H4 (cell line): ENCODE measurements at places on chromosomes 1 and 21. TPM values are rescaled to one million over a fixed set of nuclear protein-coding genes. Genes with fewer than 3 reads are reported as not detected.
A peak's percentile ranks its signal among the peaks of the same experiment; 100 is the strongest.

LCE2B gene
- not detected in 2 replicates for total RNA-seq

GNAT2 gene
- total RNA-seq: 0.46 TPM in 1 of 2 replicates, not detected in the other

GSTM3 gene
- total RNA-seq: 228 and 275 TPM in 2 replicates

A3GALT2 gene
- total RNA-seq: not detected in 2 replicates

SLC16A4 gene
- 85.2 and 91.7 TPM in 2 replicates for total RNA-seq

LCE2A gene
- not detected in 2 replicates for total RNA-seq

GUCA2A gene
- not detected in 2 replicates for total RNA-seq

PDPN gene
- 2.6 and 3.6 TPM in 2 replicates for total RNA-seq

SIK1 gene
- 1.9 TPM in 1 of 2 replicates, not detected in the other for total RNA-seq

GJA4 gene
- not detected in 2 replicates for total RNA-seq

PPP1R15B gene
- 17.9 and 19.2 TPM in 2 replicates for total RNA-seq

PGBD5 gene
- total RNA-seq: 0.74 and 1.5 TPM in 2 replicates

DNA sequence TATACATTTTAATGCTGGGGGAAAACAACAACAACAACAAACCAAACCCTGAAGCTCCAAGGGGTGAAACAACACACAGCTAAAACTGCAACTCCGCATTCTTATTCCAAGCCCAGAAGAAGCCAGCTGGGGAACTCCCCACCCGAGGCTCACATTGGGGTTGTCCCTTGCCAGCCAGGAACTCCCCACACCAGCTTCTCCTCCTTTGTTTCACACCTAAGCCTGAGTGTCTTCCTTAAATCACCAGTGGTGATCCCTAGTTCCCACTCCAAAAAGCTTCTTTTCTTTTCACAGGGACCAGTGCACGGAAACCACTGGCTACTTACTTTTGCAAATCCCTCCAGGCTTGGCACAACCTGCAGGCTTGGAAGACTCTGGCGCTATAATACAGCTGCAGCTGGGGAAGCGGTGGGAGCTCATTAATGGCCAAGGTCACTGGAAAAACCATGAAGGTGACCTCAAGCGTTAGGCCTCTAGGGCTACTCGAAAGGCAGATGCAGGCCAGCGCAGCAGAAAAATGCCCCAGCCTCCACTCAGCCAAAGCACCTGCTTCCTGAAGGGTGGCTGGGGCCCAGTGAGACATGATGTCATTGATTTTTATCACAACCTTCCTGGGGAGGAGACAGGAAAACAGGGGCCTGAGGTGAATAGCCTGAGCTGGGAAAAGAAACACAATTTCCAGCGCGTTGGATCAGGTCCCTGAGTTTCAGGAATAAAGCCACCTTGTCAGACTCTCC lies 40.1 kb downstream of the TLR5 start:
- no peak for DNase-seq

DNA sequence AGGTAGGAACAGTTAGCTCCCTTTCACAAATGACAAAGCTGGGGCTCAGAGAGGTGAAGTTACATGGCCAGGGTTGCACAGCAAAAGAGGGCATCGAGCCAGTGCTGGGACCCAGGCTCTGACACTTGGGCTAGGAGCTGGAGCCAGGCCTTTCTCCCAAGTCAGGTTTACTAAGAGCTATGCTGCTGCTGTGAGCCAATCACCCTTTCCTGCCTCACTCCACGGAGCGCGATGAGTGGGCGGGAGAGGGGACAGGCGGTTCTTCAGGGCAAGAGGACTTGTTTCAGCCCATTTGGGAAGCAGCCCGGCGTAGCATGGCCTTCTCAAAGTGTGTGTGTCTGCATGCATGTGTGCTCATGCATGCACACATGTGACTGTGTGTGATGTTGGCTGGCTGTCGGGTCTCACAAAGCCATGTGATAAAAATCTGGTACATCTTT lies 10.6 kb downstream of the ID3 start:
- no peak for DNase-seq

DNA sequence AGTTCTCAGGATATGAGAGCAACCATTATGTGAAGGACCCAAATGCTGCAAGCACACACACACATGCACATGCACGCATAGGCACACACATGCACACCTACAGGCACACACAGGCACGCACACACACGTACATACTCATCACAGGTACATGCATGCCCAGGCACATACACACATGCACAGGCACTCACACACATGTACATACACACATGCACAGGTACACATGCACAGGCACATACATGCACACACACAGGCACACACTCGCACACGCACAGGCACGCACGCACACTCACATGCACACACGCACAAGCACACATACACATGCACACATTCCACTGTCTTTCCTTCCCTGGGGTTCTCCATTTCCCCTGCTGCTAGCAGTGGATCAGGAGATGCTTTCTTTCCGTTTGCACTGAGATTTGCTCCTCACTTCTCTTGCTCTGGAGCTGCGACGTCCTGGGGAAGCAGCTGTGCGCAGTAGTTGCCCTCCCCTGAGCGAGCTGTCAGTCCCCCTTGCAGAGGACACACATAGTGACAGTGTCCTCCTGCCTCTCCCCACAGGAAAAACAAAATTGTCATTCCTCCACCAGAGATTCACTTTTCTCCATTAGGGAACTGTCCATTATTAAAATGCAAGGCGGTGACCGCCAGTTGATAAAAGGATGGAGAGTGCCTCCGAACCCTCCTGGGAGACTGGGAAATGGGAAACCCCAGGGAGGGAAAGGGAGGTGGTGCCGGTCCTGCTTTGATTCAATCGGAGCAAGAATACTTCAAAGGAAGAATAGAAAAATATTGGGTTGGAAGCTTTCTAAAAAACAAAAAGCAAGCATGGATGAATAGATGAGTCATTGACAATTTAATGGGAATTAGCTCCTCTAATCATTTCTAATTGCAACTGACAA lies 69.5 kb downstream of the WDR4 start:
- no peak for DNase-seq

GRCh38 chr1:234961456-234962339 lies 166.9 kb downstream of the TOMM20 start:
- peak; percentile 93 for DNase-seq

DNA sequence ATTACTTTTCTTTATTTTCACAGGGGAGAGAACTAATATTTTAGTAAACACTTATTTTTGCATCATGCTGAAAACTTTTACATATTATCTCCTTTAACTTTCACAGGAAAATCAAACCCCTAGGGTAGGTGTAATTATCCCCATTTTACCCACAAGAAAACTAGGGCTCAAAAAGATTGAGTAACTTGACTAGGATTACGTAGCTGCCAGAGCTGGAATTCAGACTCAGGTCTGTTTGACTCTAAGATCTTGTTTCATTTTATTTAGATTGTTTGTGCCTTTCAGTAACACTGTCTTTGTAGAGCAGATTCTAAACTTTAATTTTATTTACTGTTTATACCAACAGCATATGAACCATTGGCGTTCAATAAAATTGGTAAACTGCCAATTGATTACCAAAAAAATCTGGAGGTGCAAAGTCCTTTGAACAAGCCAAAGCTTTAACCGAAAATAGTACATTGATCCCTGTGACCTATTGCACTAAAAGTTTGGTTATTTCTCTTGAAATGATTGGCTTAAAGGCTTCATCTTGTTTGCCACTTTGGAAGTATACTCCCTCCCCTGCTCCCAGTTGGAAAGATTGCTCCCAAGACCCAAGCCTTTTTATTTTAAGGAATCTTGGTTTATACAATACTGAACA lies 71.0 kb upstream of the WDR26 start:
- DNase-seq: no peak

GRCh38 chr1:153968000-153968363 lies 280 bp downstream of the CREB3L4 start:
- DNase-seq: no peak

DNA sequence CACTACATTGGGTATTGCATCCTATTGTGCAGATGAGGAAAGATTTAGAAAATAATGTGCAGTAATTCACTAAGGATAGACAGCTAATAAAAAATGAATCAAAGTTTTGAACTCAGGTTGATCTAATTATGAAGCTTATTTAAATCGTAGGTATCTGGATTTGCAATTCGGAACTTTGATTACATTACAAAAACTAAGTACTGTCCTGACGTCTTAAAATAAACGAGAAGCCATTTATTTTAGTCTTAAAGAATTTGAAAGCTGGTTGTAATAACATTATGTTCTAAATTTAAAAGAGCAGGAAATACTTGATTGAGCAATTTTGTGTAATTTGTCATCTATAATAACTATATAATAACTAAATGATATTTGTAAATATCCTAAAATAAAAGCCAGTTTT lies 235.9 kb downstream of the TPR start:
- DNase-seq: no peak

DNA sequence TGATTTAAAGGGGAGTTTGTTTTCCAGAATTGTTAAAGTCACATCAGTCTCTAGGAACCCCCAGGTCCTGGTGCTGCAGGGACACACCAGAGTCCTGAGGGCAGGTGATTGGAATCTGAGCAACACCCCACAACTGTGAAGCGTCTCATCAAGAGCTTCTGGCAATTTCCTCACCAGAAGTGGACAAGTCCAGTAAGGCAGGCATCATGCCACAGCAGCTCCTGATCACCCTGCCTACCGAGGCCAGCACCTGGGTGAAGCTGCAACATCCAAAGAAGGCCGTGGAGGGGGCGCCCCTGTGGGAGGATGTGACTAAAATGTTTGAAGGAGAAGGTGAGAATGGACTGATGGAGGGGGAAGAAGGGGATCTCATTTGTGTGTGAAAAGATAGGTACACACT lies 2.1 kb downstream of the ZFP69 start:
- no peak for DNase-seq

DNA sequence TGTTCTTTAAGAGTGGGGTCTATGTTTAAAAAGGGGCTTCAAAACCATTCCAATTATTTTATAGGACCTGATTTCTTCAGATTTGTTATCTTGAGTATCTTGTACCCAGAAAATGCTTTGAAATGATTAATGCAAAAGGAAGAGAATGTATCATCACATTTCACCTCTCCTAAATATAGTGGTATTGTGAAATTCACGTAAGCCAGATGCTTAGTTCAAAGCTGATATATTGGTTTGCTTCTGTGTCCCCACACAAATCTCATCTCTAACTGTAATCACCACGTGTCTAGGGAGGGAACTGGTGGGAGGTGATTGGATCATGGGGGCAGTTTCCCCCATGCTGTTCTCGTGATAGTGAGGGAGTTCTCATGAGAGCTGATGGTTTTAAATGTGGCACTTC lies 8.5 kb downstream of the SOAT1 start:
- DNase-seq: no peak

DNA sequence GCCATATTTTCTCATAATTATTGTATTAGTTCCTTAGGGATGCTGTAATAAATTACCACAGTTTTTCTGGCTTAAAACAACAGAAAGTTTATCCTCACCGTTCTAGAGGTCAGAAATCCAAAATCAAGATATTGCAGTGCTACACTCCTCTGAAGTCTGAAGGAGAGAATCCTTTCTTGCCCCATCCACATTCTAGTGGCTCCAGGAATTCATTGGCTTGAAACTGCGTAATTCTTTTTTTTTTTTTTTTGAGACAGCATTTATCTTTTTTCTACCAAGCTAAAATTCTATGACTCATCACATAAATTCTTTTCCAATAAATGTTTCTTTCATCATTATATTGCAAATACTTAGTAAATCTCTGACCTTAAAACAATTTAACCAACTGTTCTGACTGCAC lies 451.0 kb upstream of the RGS18 start:
- no peak for DNase-seq

GRCh38 chr1:25810341-25811299 lies 9.1 kb upstream of the MTFR1L start:
- DNase-seq: no peak

GRCh38 chr1:22053861-22054770 lies 1.6 kb downstream of the CDC42 start:
- no peak for DNase-seq

DNA sequence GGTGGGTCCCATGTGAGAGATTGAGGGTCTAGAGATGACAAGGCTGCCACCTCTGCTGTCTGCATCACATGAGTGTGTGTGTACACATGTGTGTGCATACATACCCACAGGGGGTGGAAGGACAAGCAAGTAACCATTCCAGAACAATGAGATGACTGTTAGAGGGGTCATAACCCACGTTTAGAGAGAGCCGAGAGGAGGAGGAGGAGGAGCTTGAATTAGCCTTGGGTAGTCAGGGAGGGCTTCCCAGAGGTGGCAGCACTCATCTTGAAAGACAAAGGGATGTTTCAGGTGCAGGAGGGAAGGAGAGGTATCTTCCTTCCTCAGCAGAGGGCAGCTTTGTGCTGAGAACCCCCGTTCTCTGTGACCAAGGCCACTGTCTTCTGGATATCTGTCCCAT lies 21.3 kb downstream of the TNFRSF1B start:
- no peak for DNase-seq

GRCh38 chr1:116503546-116504307 lies 67.1 kb downstream of the CD58 start:
- no peak for DNase-seq

GRCh38 chr1:214557952-214558735 lies 6.7 kb upstream of the PTPN14 start:
- peak; percentile 35 for DNase-seq

GRCh38 chr1:210328746-210329503 lies at the start of gene HHAT:
Gene HHAT (plus strand): TSS chr1:210328902. CDS start chr1:210348976, 20,074 bp downstream.
- peak; percentile 72 for DNase-seq

- no peak for DNase-seq
Observed at GRCh38 chr21:46093668-46094400, 4.1 kb upstream of the COL6A2 start.

GRCh38 chr1:62377043-62377562 lies 57.9 kb upstream of the KANK4 start:
- DNase-seq: no peak

DNA sequence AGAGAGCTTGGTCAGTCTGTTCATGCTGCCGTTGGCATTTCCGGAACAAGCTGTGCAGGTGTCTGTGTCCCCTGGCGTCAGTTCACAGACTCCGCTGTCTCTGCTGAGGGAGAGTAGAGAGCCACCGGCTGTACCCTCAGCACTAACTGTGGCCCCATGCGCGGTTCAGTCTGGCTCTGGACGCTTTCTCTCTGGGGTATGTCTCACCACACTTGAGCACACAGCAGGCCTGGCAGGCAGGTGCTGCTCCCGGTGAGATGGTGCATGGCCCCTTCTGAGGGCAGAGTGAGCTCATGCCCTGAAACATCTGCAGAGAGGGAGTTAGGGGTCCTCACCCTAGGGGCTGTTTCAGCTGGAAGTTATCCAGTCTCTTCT lies 60.0 kb upstream of the TLR5 start:
- no peak for DNase-seq

- no peak for DNase-seq
Observed at GRCh38 chr1:41539418-41539805, 54.9 kb upstream of the EDN2 start.

- DNase-seq: no peak
Observed at GRCh38 chr21:42149656-42150473, 69.1 kb upstream of the ABCG1 start.

GRCh38 chr1:229661022-229661877 lies 35.2 kb downstream of the URB2 start:
- DNase-seq: peak; percentile 73

DNA sequence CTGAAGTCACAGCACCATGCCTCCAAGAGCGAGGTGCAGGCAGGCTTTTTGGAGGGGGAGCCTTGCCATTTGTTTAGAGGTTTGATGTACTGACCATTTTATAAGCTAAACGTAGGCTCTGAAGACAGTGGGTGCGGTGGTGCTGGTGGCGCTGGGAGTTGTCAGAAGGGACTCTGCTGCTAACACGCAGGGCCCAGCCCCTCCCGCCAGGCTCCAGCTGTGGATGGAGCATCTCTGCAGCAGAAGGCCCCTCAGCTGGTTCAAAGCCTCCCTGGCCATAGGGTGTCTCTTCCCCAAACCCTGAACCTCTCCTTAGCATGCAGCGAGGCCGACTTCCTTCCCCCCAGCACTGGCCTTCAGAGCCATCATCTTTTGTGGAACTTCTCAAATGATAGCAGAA lies 105.3 kb downstream of the AJAP1 start:
- DNase-seq: no peak

- DNase-seq: peak; percentile 38
Observed at GRCh38 chr1:50704126-50704525, 255.9 kb downstream of the FAF1 start.
